PC-3 (cell line): ENCODE measurements at places on chromosomes 12 and 14. TPM values are rescaled to one million over a fixed set of nuclear protein-coding genes. Genes with fewer than 3 reads are reported as not detected.

DNA sequence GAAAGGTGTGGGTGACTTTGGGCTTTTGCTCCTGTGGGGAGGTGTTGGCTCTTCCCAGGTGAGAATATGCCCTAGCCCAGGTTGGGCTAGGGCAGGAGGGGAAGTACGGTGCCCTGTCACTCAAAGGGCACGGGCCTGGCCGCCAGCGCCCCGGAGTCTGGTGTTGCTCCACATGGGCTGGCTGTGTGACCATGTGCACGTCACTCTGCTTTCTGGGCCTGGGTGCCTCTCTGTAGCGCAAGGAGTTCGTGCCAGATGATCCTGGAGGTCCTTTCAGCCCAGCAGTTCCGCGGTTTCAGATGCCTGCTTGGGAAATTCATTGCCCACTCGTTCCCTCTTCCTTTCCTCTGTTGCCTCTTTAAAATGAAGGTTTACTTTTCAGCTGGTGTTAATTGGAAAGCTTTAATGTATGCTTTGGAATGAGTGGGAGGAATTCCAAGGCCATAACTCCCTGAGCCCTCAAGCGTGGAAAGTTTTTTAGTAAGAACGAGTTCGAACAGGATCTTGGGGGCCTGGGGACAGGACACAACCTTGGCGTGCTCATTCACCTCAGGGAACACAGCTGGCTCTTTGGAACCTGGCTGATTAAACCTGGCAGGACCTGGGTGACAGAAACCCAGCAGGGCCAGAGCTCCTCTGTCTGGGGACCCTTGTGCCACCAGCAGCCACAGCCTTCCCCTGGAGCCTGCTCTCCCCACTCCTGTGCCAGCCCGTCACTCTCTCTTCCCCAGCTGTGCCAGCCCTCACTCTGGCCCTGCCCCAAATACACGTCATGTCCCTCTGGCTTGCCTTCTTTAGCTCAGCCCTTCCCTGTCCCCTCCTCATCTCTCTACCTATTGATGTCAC, 42.8 kb downstream of the TSPAN9 start:
- peaks cover 42% of the 10 kb centered on the region for H3K4me1 ChIP-seq
- DNase-seq: no peak
- no peaks in the 10 kb centered on the region for H3K27me3 ChIP-seq
- no peak overlapping the region for H3K4me3 ChIP-seq

The TMEM179 gene
- total RNA-seq: not detected in 2 replicates

The PARP11 gene
- 0.98 and 2.2 TPM in 2 replicates for total RNA-seq

The KRT8 gene
- total RNA-seq: 719 and 1,028 TPM in 2 replicates

DNA sequence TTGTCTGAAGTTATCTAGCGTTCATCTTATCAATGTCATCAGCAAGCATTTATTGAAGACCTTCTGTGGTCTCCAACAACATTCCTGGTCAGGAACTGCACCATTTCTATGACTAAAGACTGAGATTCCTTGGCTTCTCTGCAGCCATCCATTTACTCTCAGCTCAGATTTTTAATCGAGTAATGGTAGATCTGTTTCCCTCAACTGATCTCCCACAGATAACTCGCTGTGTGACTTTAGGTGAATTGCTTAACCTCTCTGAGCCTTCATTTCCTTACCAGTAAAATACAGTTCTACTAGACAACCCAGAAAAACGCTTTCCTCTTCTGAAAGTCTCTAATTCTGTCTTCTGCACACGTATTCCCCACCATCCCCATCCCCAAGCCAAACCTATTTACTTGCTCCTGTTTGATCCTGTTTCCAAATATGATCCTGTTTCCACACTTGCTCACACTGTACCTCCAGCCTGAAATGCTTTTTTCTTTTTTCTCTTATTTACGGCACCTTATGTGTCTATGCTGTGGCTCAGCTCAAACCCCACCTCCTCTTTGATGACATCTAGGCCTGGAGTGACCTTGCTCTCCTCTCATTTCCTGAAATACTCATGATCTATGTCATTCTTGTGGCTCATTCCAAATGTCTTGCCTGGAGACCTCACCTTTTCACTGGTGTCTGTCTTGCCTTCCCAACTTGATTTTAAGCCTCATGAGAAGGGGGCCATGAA, 21.8 kb downstream of the PLXNC1 start:
- H3K27ac ChIP-seq: no peak overlapping the region
- peaks cover 45% of the 10 kb centered on the region for H3K27me3 ChIP-seq
- H3K36me3 ChIP-seq: no peaks in the 10 kb centered on the region
- peaks cover 17% of the 10 kb centered on the region; the same call in 1 of the 2 replicates for H3K4me1 ChIP-seq
- H3K4me3 ChIP-seq: no peak overlapping the region

The RCOR1 gene
- total RNA-seq: 22.2 and 23.4 TPM in 2 replicates

GRCh38 chr12:89547101-89547500, 21.3 kb upstream of the POC1B start:
- no peaks in the 10 kb centered on the region for H3K36me3 ChIP-seq
- no peak overlapping the region for H3K4me3 ChIP-seq
- no peak for DNase-seq

GRCh38 chr12:32448586-32448985, 49.2 kb downstream of the FGD4 start:
- no peaks in the 10 kb centered on the region for H3K36me3 ChIP-seq
- peaks cover 14% of the 10 kb centered on the region for H3K4me1 ChIP-seq
- no peaks in the 10 kb centered on the region for H3K27me3 ChIP-seq
- DNase-seq: no peak
- H3K27ac ChIP-seq: no peak overlapping the region
- H3K4me3 ChIP-seq: no peak overlapping the region

The ISM2 gene
- 0.95 TPM in 1 of 2 replicates, not detected in the other for total RNA-seq

DNA sequence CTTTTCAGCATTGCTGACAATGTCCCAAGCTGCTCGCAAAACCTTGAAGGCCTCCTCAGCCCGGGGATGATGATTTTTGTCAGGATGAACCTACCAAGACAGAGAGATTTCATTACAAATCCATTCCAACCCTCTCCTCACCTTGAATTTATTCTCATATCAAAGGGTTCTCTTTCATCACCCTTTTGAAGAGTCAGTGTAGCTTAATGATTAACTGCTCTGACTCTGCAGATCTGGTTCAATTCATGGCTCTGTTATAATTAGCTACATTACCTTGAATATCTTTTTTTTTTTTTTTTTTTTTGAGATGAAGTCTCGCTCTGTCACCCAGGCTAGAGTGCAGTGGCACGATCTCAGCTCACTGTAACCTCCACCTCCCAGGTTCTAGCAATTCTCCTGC, 5.6 kb downstream of the ORMDL2 start:
- H3K4me3 ChIP-seq: no peak overlapping the region
- no peak overlapping the region for H3K27ac ChIP-seq
- H3K36me3 ChIP-seq: peaks cover 38% of the 10 kb centered on the region
- H3K4me1 ChIP-seq: peaks cover 27% of the 10 kb centered on the region
- no peak for DNase-seq

DNA sequence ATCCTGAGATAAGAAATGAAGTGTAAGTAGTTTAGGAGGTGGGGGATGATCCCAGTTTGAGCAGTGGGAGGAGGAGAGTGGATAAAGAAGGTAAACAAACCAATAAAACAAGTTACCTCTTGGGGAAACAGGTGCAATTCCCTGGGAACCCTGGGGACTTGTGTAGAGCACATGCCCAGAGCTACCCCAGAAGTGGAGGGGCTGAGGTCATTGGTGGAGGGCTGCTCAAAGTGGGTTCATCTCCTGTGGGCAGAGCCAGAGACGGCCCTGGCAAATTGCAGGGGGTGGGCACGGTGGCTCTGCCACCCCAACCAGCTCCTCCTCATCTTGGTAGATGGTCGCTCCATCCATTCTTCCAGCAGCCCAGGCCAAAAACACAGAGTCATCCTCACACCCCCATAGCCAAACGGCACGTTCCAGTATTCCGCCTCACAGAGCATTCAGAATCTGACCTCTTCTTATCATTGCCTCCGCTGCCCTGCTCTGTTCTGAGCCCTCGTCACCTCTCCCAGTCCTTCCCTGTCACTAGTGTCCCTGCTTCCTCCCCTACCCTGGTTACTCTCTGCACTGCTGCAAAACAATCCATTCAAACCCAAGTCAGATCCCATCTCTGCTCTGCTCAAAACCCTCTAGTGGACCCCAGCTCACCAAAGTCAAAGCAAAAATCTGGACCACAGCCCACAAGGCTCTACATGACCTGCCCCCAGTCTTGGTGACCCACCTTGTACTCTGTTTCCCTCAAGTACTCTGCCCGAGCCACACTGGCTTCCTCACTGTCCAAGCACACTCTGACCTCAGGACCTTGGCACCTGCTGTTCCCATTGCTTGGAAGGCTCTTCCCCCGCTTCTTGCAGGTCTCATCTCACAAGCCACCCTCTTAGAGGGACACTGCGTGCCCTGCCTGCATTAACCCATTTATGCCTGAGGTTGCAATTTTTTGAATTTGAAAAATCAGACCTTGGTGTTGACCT, 5.5 kb downstream of the CYP46A1 start:
- no peaks in the 10 kb centered on the region for H3K27me3 ChIP-seq
- H3K4me1 ChIP-seq: peaks cover 3% of the 10 kb centered on the region; the same call in 1 of the 2 replicates
- H3K36me3 ChIP-seq: no peaks in the 10 kb centered on the region

The FZD10 gene
- total RNA-seq: not detected in 2 replicates

The NOVA1 gene
- total RNA-seq: 1.1 and 3.1 TPM in 2 replicates

- peaks cover 24% of the 10 kb centered on the region for H3K36me3 ChIP-seq
- H3K27ac ChIP-seq: no peak overlapping the region
- H3K4me3 ChIP-seq: no peak overlapping the region
- H3K4me1 ChIP-seq: peaks cover 5% of the 10 kb centered on the region; the same call in 1 of the 2 replicates
- no peaks in the 10 kb centered on the region for H3K27me3 ChIP-seq
Observed at GRCh38 chr12:39329018-39329417, 113.9 kb downstream of the KIF21A start.

The PAPLN gene
- total RNA-seq: 0.35 and 0.40 TPM in 2 replicates

DNA sequence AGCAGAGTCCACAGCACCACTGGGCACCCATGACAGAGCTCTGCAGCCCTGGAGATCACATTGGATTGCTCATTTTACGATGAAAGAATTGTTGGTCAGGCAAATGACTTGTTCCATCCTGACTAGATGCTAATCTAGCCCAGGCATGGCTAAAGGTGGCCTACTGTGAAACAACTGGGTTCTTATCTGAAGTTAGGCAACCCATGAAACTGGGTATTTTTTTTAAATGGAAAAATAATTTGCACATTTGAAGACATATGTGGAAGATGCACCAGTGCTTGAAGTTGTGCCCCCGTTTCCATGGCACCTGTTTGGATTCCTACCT, 8.3 kb downstream of the PYGL start:
- H3K27ac ChIP-seq: no peak overlapping the region
- H3K27me3 ChIP-seq: no peaks in the 10 kb centered on the region
- DNase-seq: no peak
- no peak overlapping the region for H3K4me3 ChIP-seq
- H3K4me1 ChIP-seq: peaks cover 30% of the 10 kb centered on the region

- peak; percentile 43 for DNase-seq
- no peak overlapping the region for H3K4me3 ChIP-seq
- no peaks in the 10 kb centered on the region for H3K27me3 ChIP-seq
- peaks cover 26% of the 10 kb centered on the region for H3K36me3 ChIP-seq
- peaks cover 31% of the 10 kb centered on the region for H3K4me1 ChIP-seq
- no peak overlapping the region for H3K27ac ChIP-seq
Observed at GRCh38 chr14:72678356-72678755, 215.5 kb downstream of the DPF3 start.

The NAV3 gene
- total RNA-seq: 1.6 and 6.8 TPM in 2 replicates

GRCh38 chr12:110920324-110920910, at the start of gene MYL2:
Gene MYL2 (minus strand): TSS chr12:110920579. CDS start chr12:110920529, 50 bp downstream.
- no peak for DNase-seq
- peaks cover 24% of the 10 kb centered on the region for H3K4me1 ChIP-seq
- H3K4me3 ChIP-seq: no peak within 1 kb of the TSS
- H3K27me3 ChIP-seq: no peaks in the 10 kb centered on the region
- H3K27ac ChIP-seq: no peak within 1 kb of the TSS

DNA sequence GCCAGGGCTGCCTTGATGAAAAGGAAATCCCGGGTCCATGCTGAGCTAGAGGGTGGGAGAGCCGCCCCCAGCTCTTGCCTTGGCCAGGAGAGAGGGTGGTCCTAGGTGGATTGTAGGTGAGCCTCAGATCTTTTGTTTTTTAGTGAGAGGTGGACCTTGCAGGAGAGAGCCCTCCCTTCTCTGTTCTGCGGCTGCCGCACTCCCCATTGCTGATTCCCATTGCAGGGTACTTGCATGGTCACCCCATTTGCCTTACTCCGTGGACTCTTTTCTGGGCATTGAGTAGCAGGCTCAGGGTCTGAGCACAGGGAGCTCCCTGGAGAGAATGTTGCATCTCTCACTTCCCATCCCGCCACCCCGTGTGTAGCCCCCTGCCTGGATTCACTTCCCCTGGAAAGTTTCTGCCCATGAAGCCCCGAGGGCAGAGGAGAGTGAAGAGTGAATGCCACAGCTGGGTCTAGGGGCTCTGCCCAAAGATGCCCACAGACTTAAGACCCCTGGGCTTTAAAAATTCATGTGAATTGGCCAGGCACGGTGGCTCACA, 10.2 kb downstream of the VASH1 start:
- no peak for DNase-seq
- H3K36me3 ChIP-seq: no peaks in the 10 kb centered on the region
- H3K27ac ChIP-seq: no peak overlapping the region
- H3K4me3 ChIP-seq: no peak overlapping the region
- H3K27me3 ChIP-seq: peaks cover 5% of the 10 kb centered on the region; the same call in 1 of the 2 replicates

DNA sequence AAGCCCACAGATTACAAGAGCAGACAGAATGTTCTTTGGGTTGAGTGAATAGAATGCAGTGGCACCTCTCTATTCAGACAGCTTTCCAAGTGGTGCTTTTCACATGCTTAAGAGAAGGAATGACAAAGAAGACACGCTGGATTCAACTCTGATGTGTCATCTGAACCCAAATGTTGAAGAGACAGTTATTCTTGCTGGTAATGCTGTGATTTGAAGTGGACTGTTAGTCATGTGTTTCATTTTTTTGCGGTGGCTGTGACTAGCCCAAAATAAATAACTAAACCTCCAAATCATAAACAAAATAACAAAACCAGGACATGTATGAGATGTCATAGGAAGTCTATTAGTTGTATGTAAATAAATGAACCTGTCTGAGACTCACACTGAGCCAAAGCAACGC, 391.8 kb upstream of the PRICKLE1 start:
- 0 out of 2 replicates have a peak overlapping the region, but pooled peaks have one; percentile 15 for H3K27ac ChIP-seq
- no peaks in the 10 kb centered on the region for H3K36me3 ChIP-seq
- H3K4me1 ChIP-seq: peaks cover 24% of the 10 kb centered on the region
- peak; percentile 80 for DNase-seq
- H3K27me3 ChIP-seq: no peaks in the 10 kb centered on the region
- no peak overlapping the region for H3K4me3 ChIP-seq

GRCh38 chr12:57965766-57966165, 24.4 kb downstream of the ATP23 start:
- peak; percentile 15 for DNase-seq
- no peaks in the 10 kb centered on the region for H3K36me3 ChIP-seq
- H3K27ac ChIP-seq: no peak overlapping the region

The TMEM229B gene
- not detected in 2 replicates for total RNA-seq

The SIX6 gene
- total RNA-seq: not detected in 2 replicates

GRCh38 chr14:65927931-65928356, 515.4 kb downstream of the FUT8 start:
- no peak for DNase-seq
- no peaks in the 10 kb centered on the region for H3K4me1 ChIP-seq
- H3K27me3 ChIP-seq: peaks cover 81% of the 10 kb centered on the region
- H3K36me3 ChIP-seq: no peaks in the 10 kb centered on the region

- no peak for DNase-seq
- H3K4me1 ChIP-seq: peaks cover 22% of the 10 kb centered on the region
- H3K4me3 ChIP-seq: no peak overlapping the region
- no peak overlapping the region for H3K27ac ChIP-seq
Observed at GRCh38 chr12:64730588-64730969, 28.6 kb downstream of the GNS start.

- no peaks in the 10 kb centered on the region for H3K36me3 ChIP-seq
- no peak overlapping the region for H3K4me3 ChIP-seq
- DNase-seq: no peak
- H3K27ac ChIP-seq: no peak overlapping the region
- peaks cover 11% of the 10 kb centered on the region; the same call in 1 of the 2 replicates for H3K4me1 ChIP-seq
Observed at GRCh38 chr14:100529561-100530031, 57.6 kb downstream of the BEGAIN start.
